ENCODE measurements at places on chromosomes 1 and 21.

DNA sequence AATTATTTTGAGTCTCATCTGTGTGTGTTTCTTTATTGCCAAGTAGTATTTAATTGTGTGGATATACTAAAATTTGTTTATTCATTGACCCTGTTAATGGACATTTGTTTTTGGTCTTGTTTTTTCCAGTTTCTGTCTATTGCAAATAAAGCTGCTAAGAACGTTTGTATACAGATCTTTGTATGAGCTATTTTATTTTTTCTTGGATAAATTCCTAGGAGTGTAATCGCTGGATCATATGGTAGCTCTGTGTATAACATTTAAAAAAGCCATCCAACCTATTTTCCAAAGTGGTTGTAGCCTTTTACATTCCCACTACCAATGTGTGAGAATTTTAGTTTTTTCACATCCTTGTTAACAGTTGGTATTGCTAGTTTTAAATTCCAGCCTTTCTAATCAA lies 382.7 kb upstream of the USP24 start:
- no peak for DNase-seq

DNA sequence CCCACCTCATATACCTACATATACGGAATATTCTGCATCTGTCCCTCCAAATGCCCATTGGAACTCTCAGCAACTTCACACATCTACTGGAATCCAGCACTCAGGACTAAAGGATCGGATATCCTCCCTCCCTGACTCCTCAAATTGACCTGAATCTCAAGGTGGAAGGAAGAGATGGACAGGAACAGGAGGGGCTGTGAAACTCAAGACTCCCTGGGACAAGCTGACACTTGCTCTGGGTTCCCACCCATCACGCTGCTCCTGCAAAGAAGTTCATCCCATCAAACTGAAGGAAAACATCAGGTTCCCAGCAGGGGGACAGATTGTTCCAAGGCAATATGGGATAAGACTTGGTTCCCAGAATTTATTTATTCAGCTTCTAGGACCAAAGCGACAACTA lies 30.3 kb upstream of the TIAM1 start:
- no peak for DNase-seq

GRCh38 chr21:28737674-28738419 lies 254.8 kb downstream of the LTN1 start:
- DNase-seq = no peak

- no peak for DNase-seq
Measured at GRCh38 chr21:37800456-37801061, 115.7 kb downstream of the KCNJ6 start.

DNA sequence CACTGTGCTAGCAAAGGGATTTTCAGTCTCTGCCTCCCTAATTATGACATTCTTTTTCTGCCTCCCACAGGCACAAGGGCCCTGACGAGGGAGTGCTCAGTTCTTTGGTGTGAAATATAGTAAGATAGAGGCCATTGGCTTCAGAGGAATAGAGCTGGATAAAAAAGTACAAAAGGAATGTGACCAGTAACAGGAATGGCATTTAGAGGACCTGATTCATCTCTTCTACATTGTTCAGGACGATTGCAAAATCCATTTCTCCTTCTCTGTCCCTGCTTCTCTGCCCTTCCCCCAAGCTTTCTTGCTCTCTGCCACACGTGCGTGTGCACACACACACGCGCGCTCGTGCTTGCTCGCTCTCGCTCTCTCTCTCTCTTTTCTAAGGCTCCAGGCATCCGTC lies 668.2 kb downstream of the KIF26B start:
- DNase-seq = no peak

DNA sequence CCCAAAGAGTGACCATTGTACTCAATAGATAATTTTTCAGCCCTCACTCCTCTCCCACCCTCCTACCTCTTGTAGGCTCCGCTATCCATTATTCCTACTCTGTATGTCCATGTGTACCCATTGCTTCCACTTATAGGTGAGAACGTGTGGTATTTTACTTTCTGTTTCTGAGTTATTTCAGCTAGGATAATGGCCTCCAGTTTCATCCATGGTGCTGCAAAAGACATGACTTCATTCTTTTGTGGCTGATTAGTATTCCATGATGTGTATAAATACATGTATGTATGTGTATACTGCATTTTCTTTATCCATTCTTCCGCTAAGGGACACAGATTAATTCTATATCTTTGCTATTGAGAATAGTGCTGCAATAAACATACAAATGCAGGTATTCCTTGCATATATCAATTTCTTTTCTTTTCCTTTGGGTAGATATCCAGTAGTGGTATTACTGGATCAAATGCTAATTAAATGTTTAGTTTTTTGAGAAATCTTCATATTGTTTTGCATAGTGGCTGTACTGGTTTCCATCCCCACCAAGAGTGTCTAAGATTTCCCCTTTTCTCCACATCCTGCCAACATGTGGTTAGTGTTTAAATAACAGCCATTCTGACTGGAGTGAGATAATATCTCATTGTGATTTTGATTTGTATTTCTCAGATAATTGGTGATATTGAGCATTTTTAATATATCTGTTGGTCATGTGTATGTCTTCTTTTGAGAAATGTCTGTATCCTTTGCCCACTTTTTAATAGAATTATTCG lies 4.9 kb downstream of the LY9 start:
- DNase-seq = peak; percentile 46

- no peak for DNase-seq
Measured at GRCh38 chr1:181714428-181714827, 231.1 kb downstream of the CACNA1E start.

DNA sequence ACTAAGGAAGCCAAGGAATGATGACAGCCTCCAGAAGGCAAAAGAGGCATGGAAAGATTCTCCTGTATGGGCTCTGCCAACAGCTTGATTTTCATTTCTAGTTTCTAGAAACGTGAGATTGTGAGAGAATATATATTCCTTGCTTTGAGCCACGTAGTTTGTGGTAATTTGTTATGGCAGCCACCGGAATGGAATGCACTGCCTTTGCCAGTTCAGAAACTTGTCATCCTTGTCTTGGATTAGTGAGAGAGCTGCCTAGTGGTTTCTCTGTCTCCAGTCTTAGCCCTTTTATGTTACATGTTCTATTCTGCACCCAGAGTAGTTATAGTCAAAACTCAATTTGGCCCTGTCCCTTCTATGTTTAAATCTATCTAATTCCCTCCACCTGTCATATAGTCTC lies 216.0 kb upstream of the PTGFR start:
- DNase-seq = no peak

- DNase-seq = peak; percentile 7
Measured at GRCh38 chr1:37622131-37622530, 12.6 kb downstream of the RSPO1 start.

All from GM12865 (cell line).